ENCODE measurements at places on chromosomes 4 and X.
A peak's percentile ranks its signal among the peaks of the same experiment; 100 is the strongest.

DNA sequence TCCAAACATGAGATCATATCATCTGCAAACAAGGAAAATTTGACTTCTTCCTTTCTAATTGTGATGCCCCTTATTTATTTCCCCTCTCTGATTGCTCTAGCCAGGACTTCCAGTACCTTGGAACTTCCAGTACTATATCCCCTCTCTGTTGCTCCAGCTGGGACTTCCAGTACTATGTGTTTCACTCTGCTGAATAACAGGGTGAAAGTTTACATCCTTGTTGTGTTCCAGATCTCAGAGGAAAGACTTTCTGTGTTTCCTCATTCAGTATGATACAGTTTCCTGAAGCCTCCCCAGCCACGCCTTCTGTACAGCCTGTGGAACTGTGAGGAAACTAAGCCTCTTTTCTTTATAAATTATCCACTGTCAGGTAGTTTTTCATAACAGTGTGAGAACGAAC is 381.3 kb upstream of the FAM47C start:
- DNase-seq: no peak

- DNase-seq: no peak
Measured at GRCh38 chr4:130071746-130072145, 975.8 kb downstream of the C4orf33 start.

DNA sequence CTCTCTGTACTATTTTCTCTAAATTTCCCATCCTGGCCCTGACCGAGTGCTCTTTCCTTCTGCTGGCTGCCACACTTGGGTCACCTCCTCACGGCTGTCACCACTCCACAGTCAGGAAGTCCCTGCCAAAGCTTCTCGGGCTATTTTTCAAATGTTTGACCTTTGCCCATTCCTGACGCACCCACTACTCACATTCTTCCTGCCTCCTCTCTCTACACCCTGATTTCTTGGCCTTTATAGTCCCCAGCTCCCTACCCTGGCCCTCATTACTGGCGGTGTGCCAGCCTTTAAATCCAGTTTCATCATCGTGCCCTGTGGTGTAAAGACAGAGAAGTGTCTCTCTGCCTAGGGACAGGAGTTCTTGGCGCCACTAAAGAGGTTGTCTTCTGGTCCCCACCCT is 46.4 kb upstream of the GATB start:
- DNase-seq: no peak

GRCh38 chr4:75555294-75556164 is at the start of gene ODAPH:
ODAPH (plus strand) TSS chr4:75556066; CDS start chr4:75556083, 17 bp downstream.
- DNase-seq: no peak

DNA sequence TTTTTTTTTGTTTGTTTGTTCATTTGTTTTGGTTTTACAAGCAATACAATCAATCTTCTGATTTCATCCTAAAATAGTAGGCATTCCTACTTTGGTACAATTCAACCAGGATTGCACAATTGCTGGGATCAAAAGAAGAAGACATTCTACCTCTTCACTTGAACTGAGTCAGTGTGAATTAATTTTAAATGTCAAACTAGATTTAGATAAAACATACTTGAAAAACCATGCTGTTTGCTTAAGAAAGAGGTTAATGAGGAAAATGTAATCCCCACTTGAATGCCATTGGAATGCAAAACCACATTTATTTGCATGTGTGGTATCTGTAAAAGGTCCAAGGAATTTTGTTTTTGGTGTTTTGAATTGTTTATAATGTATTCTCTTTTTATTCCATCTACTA is 40.5 kb downstream of the HAND2 start:
- no peak for DNase-seq

DNA sequence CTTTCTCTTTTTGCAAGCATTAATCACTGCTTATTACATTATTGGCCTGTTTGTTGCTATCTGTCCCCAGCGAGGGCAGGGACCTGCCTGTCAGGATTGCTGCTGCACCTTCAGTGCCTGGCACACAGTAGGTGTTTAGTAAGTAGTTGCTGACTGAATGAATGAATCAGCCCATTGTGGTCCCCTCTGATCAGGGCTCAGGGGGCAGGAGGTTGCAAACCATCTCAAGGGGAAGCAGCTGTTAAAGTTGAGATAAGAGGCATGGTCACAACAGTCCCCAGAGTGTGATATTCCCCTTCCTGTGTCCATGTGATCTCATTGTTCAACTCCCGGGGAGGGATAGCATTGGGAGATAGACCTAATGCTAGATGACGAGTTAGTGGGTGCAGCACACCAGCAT is 85.4 kb downstream of the WFS1 start:
- DNase-seq: no peak

DNA sequence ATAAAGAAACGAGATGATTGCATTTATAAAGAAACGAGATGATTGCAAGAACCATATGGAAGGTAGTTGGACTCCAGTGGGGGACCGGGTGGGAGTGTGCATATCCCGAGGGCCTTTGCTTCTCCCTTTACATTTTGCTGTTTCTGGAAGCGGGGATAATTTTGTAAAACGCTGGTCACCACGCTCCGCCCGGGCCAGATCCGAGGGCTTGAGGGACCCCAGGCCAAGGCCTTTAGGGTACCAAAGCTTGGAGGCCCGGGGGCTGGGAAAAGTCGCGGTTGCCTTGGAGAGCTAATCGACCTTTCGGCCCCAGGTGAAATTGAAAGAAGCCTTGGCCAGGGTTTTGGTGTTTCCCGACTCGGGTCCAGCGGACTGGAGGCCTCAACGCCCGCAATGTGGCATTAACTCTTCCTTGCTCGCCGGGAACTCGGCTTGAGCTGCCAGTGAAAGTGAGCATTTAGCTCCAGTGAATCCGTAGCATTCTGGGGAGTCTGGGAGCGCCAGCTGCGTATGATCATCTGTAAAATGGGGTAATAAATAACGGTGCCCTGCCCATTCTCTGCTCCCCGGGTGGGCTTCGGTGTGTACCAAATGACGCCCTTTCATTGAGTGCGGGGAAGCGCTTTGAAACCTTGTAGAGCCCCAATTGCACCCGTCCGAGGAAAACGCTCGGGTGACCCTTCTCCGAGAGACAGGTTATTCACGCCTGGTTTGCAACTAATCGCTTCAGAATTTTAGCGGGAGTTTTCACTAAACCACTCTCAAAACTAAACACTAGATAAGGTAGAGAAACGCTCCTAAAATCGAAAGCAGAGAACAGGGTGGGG is 4.5 kb downstream of the NKX3-2 start:
- DNase-seq: no peak

- DNase-seq: peak; percentile 3
Measured at GRCh38 chrX:71095981-71096759, 519 bp downstream of the FOXO4 start.

- peak; percentile 18 for DNase-seq
Measured at GRCh38 chrX:153411988-153412574, 809 bp downstream of the ZFP92 start.

- no peak for DNase-seq
Measured at GRCh38 chr4:86564795-86565194, 29.3 kb upstream of the PTPN13 start.

- DNase-seq: no peak
Measured at GRCh38 chr4:145485120-145485519, 3.5 kb downstream of the SMAD1 start.

- no peak for DNase-seq
Measured at GRCh38 chr4:108533245-108533844, 87.0 kb upstream of the RPL34 start.

DNA sequence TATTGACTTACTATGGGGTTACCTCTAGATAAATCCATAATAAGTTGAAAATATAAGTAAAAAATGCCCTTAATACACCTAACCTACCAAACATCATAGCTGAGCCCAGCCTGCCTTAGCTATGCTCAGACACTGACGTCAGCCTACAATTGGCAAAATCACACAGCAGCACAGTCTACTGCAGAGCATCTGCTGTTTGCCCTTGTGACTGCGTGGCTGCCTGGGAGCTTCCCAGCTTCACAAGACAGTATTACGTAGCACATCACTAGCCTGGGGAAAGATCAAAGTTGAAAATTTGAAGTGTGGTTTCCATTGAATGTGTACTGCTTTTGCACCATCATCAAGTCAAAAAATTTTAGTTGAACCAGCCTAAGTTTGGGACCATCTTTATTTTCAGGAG is 8.8 kb downstream of the HTT-AS start:
- no peak for DNase-seq

DNA sequence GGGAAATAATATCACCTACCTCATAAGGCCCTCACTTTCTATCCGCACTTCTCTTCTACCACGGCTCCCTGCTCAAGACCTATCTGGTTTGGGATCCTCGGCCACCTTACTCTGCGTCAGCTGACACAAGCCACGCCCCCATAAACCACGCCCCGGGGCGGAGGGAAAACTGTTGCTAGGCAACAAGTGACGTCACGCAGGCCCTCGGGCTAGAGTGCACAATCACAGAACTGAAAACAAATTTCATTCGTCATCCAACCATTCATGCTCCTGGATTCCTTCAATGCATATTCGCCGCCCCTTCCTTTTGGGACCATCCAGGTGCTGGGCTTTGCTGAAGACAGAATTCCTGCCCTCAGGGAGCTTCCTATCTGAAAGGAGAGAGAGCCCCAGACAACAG is 66.3 kb downstream of the SMC1A start:
- DNase-seq: no peak

- DNase-seq: no peak
Measured at GRCh38 chr4:182434720-182435119, 191.5 kb downstream of the TENM3 start.

DNA sequence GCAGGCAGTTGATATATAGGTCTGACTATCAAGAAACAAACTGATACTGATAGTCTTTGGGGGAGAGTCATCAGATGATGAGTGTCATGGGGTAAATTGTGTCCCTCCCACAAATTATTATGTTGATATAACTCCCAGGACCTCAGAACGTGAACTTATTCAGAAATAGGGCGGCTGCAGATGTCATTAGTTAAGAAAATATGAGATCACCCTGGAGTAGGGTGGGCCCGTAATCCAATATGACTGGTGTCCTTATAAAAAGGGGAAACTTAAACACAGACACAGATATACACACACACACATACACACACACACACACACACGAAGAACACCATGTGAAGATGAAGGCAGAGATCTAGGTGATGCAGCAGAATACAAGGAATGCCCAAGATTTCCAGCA is 32.7 kb upstream of the ARHGEF9 start:
- no peak for DNase-seq

DNA sequence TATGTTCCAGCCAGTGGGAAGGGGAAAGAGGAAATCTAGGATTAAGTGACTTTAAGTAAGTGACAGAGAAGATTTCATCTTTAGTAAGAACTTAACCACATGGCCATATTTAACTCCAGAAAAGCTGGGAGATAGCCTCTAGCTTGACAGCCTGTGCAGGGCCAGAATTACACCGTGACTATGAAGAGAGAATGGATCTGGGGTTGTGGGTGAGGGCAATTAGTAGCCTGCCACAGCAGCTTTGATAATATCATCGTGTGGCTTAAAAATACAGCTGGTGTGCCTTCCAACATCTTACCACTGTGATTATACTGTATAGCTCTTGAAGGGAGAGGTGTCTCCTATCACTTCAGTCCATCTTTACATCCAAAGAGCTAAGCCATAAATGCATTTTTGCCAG is 57.6 kb upstream of the TBC1D9 start:
- DNase-seq: no peak

- no peak for DNase-seq
Measured at GRCh38 chrX:45422216-45422925, 221.7 kb upstream of the DIPK2B start.

- DNase-seq: no peak
Measured at GRCh38 chrX:109959356-109959871, 43.5 kb upstream of the TMEM164 start.

GRCh38 chr4:142356801-142357200 is 489.3 kb downstream of the INPP4B start:
- no peak for DNase-seq

GRCh38 chr4:180665481-180665880 is 1577.7 kb upstream of the TENM3 start:
- DNase-seq: no peak
